Upper lobe of right lung (tissue), 1 donor: ENCODE measurements at places on chromosomes 12 and 14. TPM values are rescaled to one million over a fixed set of nuclear protein-coding genes. Genes with fewer than 3 reads are reported as not detected.

ACSM4 gene
- total RNA-seq = not detected

UNC79 gene
- 0.09 TPM for total RNA-seq

TAS2R31 gene
- total RNA-seq = 3.0 TPM

ITPK1 gene
- 96.9 TPM for total RNA-seq

GPRC5D gene
- not detected for total RNA-seq

EXOC3L4 gene
- total RNA-seq = 4.2 TPM

CLEC1B gene
- total RNA-seq = not detected

SMIM41 gene
- total RNA-seq = 6.1 TPM

ZFHX2 gene
- 2.3 TPM for total RNA-seq

SPRYD4 gene
- 3.2 TPM for total RNA-seq
